ENCODE measurements at places on chromosomes 4 and X.

- DNase-seq, result no peak
These were observed 43.1 kb upstream of the MTM1 start for GRCh38 chrX:150525061-150525919.

GRCh38 chr4:48195853-48196252 lies 61.8 kb upstream of the TXK start:
- no peak for DNase-seq

- no peak for DNase-seq
These were observed 120.0 kb downstream of the SH3RF1 start for GRCh38 chr4:169150806-169151205.

DNA sequence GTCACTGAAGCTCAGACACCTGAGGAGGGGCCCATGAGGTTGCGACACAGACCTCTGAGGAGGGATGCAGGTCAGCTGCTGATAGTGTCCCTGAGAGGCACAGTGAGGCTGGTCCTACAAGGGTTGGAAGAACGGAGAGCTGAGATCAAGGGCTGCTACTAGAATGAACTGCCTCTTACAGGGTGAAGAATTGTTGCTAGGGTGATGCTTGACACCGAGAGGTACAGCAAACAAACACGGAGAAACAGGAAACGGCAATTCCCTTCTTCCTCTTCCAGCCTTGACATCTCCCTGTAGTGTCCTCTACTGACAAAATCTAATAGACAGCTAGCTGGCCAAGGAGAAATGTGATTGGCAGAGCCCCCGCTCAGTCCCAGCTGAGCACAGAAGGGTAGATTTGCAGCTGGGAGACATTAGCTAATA lies 11.8 kb upstream of the HPGDS start:
- no peak for DNase-seq

- DNase-seq, result no peak
These were observed 64.4 kb downstream of the HADH start for GRCh38 chr4:108054025-108054638.

GRCh38 chr4:101307899-101308298 lies 39.4 kb downstream of the PPP3CA start:
- no peak for DNase-seq

Measured in T-helper 2 cell treated with Interferon-gamma antibody and Interleukin-4, amounts not matched to agents 5 μg/mL and 100 μg/mL, for 36 hours (primary cell).